Stomach (tissue), 19 donors: ENCODE measurements at places on chromosomes 7 and 10. TPM values are rescaled to one million over a fixed set of nuclear protein-coding genes. Genes with fewer than 3 reads are reported as not detected.

DNA sequence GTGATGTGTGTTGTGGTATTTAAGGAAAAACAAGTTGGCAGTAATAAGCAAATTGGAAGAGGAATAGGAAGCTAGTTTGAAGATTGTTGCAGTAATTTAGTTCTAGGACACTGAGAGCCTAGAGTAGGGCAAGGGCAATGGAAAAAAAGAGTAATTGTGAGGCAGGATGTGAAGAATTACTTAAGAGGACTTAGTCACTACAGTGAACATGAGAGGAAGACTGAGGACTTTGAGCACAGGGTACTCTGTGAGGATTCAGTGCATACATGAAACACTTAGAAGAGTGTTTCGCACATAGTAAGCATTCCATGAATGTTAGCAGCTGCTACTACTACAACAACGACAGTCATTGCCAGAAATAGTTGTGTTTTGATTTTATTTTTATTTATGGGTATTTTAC lies 30.9 kb upstream of the DKK1 start:
- no peak for DNase-seq

GRCh38 chr7:116355424-116355765 lies 144.1 kb upstream of the CAV2 start:
- DNase-seq, result no peak

DNA sequence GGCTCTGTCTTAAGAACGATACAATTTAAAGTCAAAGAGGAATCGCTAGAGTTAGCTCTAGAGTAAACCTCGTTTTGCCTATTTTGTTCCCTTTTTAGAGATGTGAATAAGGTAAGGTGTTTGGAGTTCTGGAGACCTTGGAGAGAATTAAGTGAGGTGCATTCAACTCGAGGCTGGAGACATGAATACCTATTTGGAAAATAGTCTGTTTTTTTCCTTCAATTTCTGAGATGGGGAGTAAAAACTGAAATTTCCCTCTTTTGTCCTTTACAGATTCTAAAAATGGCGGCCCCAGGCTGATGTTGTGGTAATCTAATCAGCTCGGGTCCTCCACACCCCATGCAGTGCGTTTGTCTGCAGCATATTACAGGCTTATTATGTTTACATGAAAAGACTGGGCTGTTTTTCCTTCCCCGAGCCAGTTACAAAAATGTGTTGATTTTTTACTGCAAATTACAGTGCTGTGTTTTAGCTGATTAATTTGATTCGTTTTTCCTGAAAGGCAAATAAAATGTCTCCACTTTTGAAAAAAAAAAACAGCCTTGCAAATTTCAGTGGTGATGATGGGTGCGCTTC lies 1.5 kb downstream of the KMT2E start:
- peak; percentile 86 for DNase-seq

GRCh38 chr10:971150-971542 lies 17.1 kb upstream of the GTPBP4 start:
- DNase-seq, result no peak

DNA sequence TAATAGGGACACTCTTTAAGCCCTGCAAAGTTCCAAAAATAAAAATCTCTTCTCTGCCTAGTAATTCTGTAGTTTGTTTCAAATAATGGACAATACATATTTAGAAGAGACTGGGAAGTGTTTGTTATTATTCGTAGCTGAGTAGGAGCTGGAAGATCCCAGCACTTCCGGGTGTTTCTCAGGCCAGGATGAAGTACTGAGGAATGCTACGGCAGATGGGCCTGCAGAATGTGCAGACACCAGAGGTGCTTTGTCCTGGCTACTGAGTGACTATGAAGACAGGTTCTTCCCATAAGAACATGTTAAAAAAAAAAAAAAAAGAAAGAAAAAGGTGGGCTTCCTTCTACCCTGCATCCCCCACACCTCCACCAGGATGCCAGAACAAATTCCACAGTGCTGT lies 36.1 kb downstream of the ETV1 start:
- no peak for DNase-seq

DNA sequence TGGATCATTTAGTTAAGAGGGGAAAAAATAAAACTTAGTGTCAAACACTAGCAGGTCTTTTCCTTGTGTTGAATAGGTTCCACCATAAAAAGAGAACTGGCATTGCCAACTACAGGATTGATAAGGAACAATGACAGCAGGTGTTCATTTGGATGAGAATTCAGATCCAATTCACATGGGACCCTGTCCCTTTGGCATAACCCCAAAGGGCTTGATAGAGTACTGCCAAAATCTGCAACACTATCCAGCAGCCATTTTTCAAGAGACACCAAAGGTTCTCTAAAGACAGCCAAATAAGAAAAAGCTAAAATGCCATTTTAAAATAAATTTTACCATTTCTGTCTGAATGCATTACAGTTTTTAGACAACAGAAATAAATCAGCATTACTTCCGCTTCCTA lies 422.3 kb downstream of the DGKB start:
- no peak for DNase-seq

The FAM131B gene
- 0.33 TPM for polyA plus RNA-seq

DNA sequence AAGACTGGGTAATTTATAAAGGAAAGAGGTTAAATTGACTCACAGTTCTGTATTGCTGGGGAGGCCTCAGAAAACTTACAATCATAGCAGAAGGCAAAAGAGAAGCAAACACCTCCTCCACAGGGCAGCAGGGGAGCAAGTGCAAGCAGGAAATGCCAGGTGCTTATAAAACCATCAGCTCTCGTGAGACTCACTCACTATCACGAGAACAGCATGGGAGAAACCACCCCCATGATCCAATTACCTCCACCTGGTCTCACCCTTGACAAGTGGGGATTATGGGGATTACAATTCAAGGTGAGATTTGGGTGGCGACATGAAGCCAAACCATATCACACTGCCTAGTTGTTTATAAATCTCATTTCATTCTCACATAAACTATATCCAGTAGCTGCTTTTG lies 28.0 kb upstream of the CPN1 start:
- DNase-seq, result peak; percentile 12

DNA sequence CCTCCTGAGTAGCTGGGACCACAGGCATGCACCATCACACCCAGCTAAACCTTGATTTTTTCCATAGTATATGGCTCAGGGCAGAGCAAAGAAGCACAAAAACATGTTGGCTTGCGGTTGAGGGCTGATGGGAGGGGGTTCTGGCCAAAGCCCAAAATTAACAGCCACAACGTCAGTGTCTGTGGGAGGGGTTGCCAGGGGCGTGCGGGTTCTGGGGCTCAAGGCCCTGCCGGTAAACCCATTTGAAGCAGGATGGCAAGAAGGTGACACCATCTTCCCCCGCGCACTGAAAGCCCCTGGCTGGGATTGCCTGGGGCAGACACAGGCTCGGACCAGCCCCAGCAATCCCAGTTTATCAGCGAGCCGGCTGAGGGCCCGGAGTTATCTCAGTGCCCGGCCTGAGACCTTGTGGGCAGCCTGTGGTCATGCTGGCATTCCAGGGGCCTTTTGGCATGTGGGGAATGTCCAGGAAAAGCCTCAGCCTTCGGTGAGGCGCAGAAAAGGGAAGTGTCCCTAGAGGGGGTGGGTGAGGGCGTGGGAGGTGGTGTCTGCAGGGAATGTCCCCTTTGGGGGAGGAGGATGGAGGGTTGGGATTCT lies 167.7 kb upstream of the TNRC18 start:
- peak; percentile 47 for DNase-seq

GRCh38 chr10:77592510-77592909 lies 45.1 kb downstream of the KCNMA1 start:
- no peak for DNase-seq

- no peak for DNase-seq
Observed at GRCh38 chr7:82715344-82715743, 271.8 kb upstream of the CACNA2D1 start.

DNA sequence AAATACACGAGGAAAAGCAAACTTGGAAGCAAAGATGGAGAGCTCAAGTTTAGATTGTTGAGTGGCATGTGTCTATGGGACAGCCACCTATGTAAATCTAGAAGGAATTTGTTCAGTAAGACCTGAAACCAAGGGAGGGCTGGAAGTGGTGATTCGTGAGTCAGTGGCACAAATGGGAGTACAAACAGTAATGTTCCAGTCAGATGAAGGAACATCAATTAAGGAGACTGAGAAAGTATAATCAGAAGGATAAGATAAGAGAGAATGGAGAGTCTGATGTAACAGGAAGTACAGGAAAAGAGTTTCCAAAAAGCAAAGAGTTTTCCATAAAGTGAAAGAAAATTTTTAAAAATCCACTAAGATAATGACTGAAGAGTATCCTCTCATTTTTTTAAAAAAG lies 544.2 kb downstream of the KIF20B start:
- DNase-seq, result no peak

- DNase-seq, result no peak
Observed at GRCh38 chr7:30791114-30791513, 19.9 kb downstream of the MINDY4 start.

DNA sequence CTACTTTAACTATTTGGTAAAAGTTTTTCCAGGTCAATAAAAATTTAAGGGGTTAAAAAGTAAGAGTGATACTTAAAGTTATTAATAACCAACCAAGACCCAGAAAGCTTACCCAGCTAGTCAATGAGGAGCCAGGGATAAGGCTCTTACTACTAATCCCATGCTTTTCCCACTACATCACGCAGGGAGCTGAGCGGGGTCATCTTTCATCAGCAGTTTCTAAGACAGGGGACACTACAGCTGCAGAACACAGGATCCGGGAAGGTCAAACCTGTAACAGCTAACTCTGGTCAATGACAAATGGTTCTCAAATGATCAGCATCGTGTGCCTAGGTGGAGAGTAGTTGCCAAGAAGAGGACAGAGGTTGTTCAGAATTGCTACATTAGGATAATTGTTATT lies 65.1 kb downstream of the RSU1 start:
- DNase-seq, result no peak

GRCh38 chr10:46314071-46314470 lies 27.3 kb downstream of the ANTXRL start:
- DNase-seq, result no peak

- no peak for DNase-seq
Observed at GRCh38 chr7:81929386-81929785, 159.5 kb upstream of the HGF start.

DNA sequence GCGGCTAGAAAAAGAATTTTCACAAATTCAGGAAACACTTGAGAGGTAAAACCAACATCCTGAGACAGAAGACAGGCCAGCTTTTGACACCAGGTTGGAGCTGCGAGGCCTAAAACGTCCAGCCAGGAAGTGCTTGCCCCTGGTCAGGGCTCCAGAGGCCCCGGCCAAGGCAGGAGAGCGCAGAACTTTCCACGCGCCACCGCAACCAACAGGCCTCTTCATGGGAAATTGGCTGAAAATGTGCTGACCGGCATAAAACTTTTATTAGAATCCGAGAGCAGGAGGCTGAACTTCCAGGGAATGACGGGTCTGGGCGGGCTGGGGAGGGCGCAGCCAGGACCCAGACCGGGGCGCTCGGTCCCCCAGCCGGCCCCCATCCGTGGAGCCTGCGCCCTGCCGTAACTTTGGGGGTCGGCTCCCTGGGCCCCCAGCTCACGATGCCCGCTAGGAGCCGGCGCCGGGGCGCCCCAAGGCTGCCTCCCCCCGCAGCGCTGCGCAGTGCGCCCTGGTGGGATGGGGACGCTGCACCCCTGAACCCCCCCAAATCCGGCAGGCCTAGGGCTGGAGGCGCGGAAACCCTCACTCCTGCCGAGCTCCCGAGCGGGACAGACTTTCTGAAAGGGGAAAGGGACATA lies 414.0 kb upstream of the MKI67 start:
- peak; percentile 76 for DNase-seq

The ZNF853 gene
- polyA plus RNA-seq, result 2.0 TPM

DNA sequence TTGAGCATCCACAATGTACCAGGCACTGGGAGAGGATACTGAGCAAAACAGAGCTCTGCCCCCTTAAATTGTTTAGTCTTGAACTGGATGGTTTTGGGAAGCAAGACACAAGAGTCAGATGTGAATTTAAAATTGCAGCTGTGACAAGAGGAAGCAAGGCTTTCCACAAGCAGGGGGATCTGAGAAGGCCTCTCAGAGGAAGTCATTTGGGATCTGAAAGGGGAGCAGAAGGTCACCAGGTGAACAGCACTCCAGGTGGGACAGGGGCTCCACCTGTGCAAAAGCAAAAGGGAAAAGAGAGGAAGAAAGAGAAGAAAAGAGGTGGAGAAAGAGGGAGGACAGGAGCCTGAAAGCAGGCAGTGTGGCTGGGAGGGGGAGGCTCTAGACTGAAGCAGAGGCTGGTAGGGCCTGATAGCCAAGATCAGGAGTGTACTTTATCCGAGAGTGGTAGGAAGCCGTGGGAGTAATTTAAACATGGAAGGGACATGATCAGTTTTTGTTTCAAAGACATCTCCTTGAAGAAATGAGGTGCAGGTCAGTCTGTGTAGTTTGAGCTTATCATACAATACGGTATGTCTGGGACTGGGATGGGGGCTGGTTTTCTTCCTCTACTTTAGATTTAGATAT lies 76.1 kb upstream of the DUSP5 start:
- no peak for DNase-seq

GRCh38 chr7:44308596-44309270 lies 16.7 kb downstream of the CAMK2B start:
- DNase-seq, result peak; percentile 22

DNA sequence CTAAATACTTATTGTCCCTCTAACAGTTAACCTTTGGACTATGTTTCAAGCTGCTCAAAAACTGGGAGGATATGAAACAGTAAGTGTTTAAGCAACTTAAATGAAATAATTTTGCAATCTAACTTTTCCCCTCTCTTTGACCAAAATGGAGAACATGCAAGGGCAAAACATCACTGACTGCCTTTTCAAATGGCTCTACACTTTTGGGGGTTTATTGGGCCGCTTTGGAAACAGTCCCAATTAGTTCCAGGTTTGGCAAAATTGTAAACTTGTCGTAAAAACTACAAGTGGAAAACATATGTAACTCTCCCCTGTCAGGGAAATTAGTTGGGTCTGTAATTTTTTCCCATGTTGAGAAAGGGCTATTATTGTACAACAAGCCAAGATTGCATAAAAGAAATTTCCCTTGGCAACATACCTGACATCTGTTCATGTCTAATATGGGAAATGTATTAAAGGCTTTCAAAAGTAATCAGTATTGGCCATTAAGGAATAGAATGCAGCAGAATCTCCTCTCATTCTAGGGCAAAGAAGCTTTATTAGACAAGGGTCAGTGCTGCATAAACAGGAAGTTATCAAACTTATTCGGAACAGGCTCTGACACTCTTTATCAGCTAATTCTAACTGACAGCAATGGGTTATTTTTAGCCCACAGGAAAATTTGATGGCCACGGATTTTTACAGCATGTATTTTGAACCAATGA lies 157.9 kb downstream of the ARID5B start:
- no peak for DNase-seq

The ACBD7 gene
- not detected for polyA plus RNA-seq

DNA sequence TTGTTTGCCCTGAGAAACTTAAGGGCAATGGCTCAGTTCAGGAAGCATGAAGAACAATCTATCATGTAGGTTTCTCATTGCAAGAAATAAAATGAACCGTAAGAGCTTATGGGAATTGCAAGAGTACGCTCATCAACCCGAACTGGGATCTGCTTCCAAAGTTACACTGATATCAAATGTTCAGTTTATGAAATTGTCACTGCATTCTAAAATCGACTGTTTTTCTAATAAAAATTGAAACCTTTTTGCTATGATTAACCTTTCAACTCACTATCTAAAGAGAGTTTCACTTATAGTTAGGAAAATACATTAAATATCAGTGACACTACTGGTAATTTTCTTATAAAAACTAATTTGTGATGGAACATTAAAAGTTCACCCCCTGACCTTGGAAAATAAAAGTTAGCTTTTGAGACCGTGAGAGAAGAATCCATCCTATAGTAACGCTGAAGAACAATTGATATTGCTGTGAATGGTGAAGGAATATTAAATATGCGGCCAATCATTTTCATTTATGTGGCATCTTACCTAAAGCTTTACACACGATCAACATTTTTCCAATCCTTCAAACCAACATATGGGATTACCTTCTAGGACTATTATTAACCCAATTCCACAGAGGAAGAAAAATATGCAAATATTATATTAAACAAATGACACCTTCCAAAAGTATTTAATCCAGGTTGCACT lies 2.2 kb downstream of the MEOX2 start:
- peak; percentile 18 for DNase-seq

The EBLN1 gene
- polyA plus RNA-seq, result not detected

The ACBD5 gene
- polyA plus RNA-seq, result 19.1 TPM
